NCI-H460 (cell line): ENCODE measurements at places on chromosomes 1 and 21.

DNA sequence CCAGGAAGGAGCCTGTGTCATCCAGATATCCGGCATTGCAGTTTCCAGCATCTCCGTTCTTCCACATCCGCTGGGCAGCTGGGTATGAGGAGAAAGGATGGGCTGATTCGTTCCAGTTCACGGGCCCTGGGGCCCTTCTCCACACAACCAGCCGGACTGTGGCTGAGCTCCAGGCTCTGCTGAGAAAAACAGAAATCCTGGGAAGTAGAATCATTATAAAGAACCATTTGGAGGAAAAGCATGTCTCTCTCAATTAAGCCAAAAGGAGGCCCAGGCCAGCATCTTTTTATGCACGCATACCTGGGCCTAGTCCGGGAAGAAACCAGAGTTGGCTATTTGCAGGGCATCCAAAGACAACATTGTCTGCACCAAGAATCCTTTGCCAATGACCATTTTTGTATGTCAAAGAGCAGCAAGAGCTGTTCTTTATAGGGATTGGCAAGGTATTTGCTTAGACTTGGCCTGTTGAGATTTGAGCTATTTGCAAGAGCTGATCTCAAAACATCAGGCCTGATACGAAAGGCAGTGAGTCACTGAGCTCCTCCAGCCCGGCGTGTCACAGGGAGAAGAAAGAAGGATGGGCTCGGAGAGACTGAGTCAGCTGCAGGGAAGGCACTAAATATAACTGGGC lies 84.9 kb upstream of the ARHGEF16 start:
- no peak for DNase-seq

- DNase-seq, result no peak
Observed at GRCh38 chr21:41195311-41195710, 27.4 kb downstream of the BACE2 start.

GRCh38 chr1:165843304-165843703 lies 15.9 kb downstream of the UCK2 start:
- no peak for DNase-seq

- DNase-seq, result no peak
Observed at GRCh38 chr1:92310185-92310597, 11.3 kb downstream of the RPAP2 start.

- DNase-seq, result no peak
Observed at GRCh38 chr1:241749945-241750695, 97.9 kb upstream of the EXO1 start.

- DNase-seq, result no peak
Observed at GRCh38 chr1:150176593-150176992, 26.9 kb downstream of the PLEKHO1 start.

DNA sequence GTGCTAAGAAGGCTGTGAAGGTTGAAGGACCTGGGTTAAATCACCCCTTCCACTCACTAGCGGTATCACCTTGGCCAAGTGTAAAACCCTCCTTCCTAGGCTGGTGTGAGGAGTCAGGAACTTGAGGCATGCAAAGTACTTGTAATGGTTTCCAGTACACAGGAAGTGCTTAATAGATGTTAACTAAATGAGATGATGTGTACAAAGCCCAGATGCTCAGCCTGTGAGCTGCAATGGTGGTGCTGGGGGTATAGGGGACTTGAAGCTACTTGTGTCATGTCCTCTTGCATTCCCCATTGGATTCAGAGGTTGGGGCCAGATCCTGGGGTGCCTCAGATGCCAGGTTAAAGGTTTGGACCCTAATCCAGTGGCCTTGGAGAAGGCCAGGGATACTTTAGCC lies 75.5 kb downstream of the EPHB2 start:
- no peak for DNase-seq

DNA sequence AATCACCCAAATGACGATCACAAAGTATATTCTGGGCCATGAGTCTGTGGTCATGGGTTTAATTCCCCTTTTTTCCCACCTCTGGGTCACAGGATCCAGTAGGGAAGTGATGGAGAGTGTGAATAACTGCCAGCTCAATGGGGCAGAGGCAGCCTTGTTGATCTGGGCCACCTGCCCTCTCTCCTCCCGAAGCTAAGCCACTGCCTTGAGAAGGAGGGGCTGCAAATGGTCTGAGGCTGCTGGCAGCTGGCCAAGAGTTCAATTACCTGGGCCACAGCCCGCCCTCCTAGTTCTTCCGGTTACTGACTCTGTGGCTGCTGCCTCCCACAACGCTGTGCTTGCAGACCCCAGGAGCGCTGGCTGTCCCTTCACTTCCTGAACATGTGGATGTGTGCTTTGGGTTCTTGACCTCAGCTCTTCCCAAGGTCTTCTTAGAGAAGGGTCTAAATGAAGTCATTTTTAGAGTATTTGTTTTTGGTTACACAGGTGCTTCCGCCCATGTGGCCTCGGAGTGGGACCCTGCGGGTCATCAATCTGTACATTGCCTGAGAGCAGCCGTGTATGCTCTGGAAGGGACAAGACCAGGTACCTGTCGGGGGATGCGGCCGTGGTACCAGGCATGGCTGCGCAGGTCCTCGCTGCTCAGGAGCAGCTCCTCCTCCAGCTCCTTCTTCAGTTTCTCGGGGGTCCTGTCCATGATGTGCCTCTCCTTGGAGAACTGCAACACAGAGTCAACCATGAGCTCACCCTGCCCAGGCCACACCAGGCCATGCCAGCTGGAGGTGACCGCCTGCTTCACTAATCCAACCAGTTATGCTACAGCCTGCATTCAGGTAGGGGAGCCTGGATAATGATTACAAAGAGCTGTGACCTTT lies 89.7 kb downstream of the BCAR3 start:
- no peak for DNase-seq

- no peak for DNase-seq
Observed at GRCh38 chr1:167790117-167790516, 68.3 kb downstream of the MPZL1 start.
